GM13976 (cell line): ENCODE measurements at places on chromosomes 12 and 14.

DNA sequence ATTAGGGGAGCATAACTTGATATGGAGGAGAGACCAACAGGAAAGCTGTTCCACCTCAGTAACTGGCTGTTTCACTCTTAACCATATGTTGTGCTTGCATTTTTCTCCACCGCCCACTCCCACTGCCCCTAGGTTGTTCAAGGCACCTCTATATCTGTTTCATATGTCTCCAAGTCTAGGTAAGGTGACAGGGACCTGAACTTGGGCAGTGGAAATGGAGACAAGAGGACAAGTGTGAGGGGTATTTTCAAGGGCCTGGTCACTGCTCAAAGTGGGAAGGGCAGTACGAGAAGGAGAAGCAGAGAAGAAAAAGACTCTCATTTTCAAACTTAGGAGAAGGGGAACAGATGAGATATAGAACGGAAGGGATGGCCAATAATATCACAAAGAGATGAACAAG is 3.1 kb downstream of the SLC38A1 start:
- peak; percentile 43 for DNase-seq

- no peak for DNase-seq
These were observed 256.8 kb upstream of the GARIN6 start for GRCh38 chr12:99390707-99391106.

DNA sequence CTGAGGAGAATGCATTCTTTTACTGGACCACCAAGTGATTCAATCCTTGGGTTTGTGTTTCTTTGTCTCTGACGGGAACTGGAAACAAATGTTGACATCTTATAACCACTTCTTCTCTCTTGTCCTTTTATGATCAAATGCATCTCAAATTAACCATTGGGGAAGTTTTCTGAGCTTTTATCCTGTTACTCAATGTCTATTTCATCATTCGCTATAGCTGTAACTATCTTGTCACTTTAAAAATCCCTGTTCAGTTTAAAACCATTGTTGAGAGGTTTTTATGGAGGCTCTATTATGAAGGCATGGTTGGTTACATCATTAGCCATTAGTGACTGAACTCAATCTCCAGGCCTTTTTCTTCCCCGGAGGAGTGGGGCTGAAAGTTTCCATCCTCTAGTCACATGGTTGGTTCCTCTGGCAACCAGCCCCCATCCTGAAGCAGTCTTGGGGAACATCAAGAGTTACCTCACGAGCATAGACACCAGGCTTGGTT is 2.7 kb upstream of the CLEC6A start:
- DNase-seq, result no peak

DNA sequence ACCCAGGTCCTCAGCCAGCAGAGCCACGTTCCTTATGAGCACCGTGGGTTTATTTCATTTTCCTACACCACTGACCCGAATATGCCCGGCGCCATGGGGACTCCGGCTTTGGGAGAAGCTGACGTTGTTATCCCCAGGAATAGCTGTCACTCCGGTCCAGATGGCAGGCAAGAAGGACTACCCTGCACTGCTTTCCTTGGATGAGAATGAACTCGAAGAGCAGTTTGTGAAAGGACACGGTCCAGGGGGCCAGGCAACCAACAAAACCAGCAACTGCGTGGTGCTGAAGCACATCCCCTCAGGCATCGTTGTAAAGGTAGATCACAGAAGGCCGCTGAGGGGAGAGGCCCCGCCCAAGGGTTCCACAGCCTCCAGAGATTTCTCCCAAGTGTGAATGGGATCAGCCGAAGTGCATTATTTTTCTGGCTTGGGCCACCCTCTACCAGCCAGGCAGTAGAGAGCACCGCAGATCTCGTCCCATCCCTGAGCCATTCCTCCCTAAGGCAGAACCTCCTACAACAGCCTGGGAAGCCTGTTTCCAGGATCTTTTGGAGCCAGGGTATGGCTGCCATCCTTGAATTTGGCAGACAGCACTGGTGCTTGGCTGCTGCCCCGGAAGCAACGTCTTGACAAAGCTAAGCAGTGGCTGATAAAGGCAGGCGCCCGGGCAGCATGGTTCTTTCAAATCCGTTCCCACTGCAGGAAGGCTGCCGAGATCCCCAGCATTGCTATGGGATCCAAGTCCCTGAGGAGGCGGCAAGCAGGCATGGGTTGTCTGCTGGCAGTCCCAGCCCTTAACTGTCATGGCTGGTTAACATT is 17.8 kb downstream of the CDK2AP1 start:
- no peak for DNase-seq

DNA sequence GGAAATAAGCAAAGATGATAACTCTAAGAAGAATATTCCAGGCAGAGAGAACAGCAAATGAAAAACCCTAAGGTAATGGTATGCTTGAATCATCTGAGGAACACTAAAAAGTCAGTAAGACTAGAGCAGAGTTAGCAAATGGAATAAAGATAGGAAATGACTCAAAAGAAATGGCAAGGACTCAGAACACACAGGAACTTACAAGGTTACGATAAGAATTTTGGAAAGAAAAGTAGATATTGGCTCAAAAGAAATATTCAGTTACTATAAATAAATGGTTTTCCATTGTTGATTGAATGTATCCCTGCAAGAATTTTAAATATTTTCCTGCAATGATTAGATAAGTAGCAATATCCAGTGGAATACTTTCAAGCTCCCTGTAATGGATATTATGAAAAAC is 705.8 kb downstream of the C12orf50 start:
- DNase-seq, result no peak

- DNase-seq, result no peak
These were observed 32.4 kb downstream of the LMO3 start for GRCh38 chr12:16573398-16574077.

GRCh38 chr14:105100910-105101309 is 35.7 kb upstream of the GPR132 start:
- DNase-seq, result no peak

DNA sequence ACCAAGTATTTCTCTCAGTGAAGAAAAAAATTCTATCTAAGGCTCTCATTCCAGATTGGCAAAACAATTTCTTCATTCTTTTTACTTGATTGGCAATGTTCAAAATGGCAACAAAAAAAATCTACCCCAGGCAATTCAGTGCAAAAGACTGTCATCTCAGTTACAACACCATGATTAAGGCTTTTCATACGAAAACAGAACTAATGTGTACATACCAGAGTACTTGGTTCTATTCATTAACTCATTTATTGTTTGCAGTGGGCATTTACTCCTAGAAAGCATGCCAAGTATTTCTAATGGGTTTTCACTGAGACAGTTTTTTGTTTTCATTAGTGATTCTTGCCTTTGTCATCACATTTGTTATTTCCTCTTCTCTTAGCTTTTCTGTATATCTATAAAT is 33.0 kb downstream of the DBX2 start:
- no peak for DNase-seq

- no peak for DNase-seq
These were observed 67.0 kb upstream of the CAND1 start for GRCh38 chr12:67202011-67202677.

DNA sequence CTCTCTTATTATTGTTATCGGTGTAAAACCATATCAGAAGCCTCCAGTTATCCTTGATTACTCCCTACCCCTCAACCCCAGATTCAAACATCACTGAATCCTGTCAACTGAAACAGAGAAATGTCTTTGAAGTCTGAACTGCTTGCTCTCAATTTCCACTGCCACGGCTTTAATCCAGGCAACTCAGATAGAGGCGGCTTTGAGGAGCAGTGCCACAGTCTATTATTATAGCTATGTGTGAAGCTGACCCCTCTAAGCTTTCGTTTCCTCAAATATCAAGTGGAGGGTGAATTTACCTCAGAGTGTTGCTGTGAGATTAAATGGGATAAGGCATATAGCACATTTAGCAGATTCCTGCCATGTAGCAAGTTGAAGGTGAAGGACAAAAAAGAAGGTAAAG is 49.0 kb upstream of the PDE3A start:
- DNase-seq, result no peak

DNA sequence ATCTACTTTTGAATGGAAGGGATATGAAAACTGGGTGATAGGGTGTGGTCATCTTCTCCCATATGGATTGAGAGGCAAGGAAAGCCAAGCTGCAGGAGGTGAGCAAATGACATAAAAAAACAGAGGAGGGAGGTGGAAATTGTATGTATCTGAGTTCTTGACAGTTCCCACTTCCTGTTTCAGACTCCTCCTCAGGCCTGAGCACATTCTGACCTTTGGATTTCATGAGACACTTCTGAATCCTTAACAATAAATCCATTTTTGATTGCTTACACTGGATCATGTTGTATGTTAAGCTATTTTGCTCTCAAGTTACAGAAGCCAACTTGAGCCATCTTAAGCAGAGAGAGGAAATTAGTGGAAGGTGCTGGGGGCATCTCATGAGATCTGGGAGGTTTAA is 11.6 kb upstream of the SRSF5 start:
- no peak for DNase-seq

GRCh38 chr12:63400718-63401117 is 249.7 kb upstream of the AVPR1A start:
- DNase-seq, result no peak

GRCh38 chr14:95544588-95544987 is 9.7 kb downstream of the GLRX5 start:
- no peak for DNase-seq

DNA sequence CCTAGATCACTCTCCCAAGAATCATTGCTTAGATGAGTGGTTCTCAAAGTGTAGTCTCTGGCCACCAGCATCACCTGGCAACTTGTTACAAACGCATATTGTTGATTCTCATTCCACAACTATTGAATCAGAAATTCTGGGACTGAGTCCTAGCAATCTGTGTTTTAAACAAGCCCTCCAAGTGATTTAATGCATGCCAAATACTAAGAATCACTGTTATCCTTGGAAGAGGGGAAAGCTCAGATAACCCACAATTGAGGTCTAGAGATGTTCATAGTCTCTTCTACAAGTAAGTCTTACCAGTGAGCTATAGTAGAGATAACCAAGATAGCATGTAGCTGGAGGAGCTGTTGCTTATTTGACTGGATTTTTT is 666.6 kb downstream of the DIO2 start:
- no peak for DNase-seq

DNA sequence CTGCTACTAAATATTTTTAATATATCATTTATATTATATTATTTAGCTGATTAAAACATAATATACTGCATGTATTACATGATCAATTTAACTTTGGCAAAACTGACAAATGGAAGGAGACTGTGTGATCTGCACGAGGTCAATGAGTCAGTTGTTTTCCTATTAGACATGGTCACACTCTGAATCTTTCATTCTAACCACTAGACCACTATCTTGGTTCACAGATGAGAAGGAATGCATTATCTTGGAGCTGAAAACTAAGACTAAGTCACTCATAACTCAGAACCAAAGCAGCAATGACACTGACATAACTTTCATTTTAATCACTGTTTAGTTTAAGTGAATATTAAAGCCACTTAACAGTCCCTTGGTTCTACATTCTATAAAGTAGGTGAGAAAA is 37.4 kb downstream of the GNPTAB start:
- peak; percentile 33 for DNase-seq

DNA sequence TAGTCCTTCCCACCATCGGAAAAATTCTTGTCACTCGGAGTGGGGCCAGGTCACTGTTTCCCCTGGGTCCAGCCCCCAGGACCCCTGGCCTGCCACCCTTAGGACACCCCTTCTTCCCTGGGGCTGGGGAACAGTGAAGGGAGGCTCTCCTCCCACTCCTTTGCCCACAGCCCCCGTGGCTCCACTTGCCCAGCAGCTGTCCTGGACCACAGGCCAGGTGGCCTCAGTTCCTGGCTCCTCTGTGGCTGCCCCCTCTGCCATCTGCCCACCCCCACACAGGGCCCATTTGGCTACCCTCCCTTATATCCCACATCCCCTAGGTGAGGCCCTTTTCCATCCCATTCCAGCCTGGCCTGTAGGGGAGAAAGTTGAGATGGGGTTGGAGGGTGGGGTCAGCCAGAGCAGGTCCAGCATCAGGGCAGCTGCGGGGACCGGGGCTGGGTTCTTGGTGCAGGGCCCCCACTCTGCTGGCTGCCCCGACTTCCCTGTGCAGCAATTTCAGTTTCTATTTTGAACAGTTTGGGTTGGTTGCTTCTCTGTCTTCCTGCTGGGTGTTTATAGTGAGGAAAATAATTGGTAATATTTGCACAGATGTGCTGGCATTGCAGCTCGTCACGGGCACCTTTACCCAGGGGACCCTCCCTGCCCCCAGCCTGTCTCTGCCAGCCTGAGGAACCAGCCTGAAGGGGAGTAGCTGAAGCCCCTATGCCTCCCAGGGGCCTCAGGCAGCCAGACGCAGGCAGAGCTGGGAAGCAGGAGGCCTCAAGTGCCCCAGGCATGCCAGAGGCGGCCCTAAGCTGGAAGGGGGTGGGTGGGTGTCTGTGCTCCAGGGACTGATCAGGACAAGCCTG is 23.4 kb downstream of the SYNDIG1L start:
- peak; percentile 50 for DNase-seq

DNA sequence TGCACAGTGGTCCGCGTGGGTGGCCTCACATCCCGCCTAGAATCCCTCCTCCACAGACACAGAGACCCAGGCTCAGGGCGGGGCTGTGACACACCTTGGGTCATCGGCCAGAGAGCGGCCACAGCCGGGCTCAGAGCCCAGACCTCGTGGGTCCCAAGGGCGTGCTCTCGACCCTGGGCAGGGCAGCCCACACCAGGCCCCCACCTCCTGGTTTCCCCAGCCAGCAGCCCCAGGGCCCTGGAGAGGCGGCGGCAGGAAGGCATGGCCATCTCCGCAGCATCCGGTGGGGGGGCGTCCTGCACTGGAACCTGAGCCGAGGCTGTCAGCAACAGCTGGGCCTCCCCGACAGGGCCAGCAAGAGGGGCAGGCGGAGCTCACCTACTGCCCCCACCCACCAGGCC is 15.2 kb downstream of the JAG2 start:
- DNase-seq, result no peak

- no peak for DNase-seq
These were observed 501.1 kb downstream of the APAF1 start for GRCh38 chr12:99146185-99146584.

DNA sequence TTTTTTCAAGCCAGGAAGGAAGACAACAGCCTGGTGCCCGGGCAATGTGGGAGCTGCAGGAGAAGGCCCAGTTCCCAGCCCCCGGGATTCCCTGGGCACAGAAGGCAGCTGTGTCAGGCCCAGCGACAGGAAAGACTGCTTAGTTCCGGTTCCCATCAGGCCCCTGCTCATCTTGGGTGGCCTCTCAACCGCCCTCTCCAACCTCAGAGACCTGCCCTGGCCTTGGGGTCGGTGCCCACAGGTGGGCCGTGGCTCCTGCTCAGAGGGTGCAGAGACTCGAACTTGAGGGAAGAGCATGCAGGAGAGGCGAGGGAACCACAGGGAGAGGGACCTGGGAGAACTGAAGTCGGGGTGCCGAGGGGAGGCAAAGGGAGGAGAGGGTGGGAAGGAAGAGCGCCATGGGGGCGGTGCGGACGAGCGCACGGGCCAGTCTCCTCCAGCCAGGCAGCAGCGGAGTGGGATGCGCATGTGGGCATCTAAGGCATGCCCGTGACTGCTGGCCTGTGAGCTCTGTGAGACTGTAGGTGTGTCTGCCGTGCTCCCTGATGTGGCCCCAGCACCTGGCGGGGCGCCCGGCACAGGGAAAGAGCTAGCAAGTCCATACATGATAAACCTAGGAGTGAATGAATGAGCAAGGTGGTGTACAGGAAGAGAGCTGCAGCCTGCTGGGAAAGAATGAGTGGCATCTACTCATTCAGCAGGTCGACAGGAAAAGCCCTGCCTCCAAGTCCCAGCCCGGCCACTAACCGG is 42.7 kb downstream of the SSH1 start:
- DNase-seq, result no peak

- peak; percentile 64 for DNase-seq
These were observed 643 bp downstream of the ZFC3H1 start for GRCh38 chr12:71662849-71663560.
